ENCODE measurements at places on chromosomes 4 and X.
A peak's percentile ranks its signal among the peaks of the same experiment; 100 is the strongest.

- no peak for DNase-seq
Measured at GRCh38 chrX:99192421-99192820, 1217.7 kb downstream of the PCDH19 start.

DNA sequence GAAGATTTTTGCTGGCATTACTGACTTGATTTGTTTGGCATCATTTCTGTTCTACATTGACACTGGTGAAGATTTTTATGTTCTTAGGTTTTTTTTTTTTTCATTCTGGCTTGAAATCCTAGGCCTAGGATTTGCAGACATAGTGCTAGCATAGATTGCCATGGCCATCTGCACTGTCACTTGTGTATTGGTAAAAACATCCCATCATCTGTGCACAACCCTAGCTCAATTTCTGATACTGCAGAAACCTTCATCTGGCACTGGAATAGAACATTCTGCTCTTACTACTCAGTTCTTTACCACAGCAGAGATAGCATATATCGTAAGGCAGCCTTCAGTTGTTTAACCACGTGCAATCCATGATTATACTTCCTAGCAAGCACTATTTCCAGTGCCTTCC, 111.5 kb upstream of the IL15 start:
- DNase-seq: no peak

- DNase-seq: no peak
Measured at GRCh38 chrX:110428144-110428543, 69.5 kb downstream of the RTL9 start.

DNA sequence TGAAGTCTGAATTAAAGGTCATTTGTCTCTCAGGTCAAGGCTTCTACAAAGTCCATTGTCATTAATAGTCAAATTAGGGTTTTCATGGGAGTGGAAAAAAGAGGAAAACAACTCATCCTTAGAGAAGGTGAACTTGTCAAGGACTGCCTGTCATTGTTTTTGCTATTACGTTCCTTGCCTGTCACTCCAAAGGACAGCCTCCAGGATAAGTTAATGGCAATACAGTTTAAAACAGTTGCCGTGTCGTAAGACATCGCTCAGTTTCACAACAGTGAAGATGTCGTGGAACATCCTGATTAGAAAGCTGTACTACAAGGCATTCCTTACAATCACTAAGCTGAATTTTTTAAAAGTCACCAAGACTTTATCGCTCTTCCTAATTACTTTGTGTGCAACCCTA, 466.8 kb upstream of the SMIM31 start:
- DNase-seq: no peak

DNA sequence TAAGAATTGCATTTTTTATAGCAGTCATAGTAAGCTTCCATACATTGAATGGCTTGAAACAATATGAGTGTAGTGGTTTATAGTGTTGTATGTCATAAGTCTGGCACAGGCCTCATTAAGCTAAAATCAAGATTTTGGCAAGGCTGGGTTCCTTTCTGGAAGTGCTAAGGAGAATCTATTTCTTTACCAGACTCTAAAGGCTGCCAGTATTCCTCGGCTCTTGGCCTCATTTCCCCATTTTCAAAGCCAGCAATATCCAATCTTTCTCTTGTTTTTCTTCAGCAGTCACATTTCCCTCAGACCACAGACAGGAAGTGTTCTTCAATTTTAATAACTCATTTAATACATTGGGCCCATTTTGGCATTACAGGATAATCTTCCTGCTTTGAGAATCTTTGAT, 1155.5 kb upstream of the PABPC4L start:
- no peak for DNase-seq

- DNase-seq: peak; percentile 82
Measured at GRCh38 chr4:81913427-81913879, 441.7 kb upstream of the RASGEF1B start.

DNA sequence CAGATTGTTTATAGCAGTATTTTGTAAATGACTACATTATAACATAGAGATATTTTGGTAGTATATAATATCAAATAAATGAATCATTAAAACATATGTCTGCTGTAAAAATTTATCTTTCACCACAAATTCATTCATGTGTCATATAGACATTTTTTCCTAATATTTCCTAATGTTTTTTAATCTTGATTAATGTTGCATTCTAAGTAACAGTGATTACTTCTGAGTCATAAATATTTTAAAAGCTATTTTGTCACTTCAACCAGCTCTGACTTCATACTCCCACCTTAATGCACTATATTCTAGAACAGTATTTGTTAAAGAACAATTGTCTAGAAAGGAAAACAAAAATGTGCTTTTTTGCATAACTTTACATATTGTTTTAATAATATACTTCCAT, 904.6 kb downstream of the CCSER1 start:
- no peak for DNase-seq
